ENCODE measurements at places on chromosomes 13 and 19.

- no peak for DNase-seq
These were observed 4.2 kb upstream of the RPS11 start for GRCh38 chr19:49491804-49492572.

- DNase-seq: no peak
These were observed 42.8 kb upstream of the NPAS1 start for GRCh38 chr19:46976845-46977320.

GRCh38 chr13:108223687-108224503 is 5.7 kb downstream of the ABHD13 start:
- no peak for DNase-seq

GRCh38 chr13:27008733-27009132 is 162.9 kb downstream of the USP12 start:
- DNase-seq: no peak

DNA sequence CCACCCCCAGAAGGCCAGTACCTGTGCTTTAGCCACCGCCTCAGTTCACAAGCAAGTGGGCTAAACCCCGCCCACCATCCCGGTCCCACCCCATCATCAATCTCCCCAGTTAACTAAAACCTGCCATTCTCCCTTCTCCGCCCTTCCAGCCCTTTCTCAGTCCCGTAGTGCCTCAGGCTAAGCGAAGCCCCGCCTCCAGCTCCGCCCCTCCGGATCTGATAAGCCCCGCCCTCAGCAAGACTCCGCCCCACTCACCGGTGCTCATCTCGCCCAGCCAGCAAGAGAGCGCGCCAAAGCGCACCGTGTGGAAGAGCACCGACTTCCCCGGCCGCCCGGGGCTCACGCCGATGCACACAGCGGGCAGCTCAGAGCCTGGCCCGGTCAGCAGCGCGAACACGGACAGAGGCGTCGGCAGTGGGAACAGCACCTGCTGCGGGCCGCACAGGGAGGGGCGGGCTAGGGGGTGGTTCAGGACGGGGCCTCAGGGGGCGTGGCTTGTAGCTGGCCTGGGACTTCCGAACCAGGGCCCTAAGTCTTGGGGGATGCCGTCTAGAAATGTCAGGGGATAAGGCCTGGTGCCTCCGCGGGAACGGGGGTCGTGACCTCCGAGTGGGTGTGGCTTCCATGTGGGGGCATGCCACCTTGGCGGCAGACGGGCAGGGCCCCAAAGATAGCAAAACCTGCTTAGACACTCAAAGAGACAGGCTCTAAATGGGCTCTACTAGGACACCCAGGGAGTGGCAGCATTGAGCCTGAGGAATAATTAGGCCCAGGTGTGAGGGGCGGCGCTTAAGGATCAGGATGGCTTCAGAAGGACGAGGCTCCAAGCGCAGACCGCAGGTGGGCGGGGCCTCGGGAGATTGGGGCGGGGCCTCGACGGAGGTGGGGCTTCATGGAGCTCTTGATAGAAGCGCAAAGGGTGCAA is 21.4 kb downstream of the MAP4K1 start:
- DNase-seq: no peak

Measured in stimulated activated CD8-positive, alpha-beta memory T cell treated with anti-CD3 and anti-CD28 coated beads, Interleukin-2, amount 100 ng/mL, for 1 hour (primary cell).